ENCODE measurements at places on chromosomes 5 and 9.
A peak's percentile ranks its signal among the peaks of the same experiment; 100 is the strongest.

GRCh38 chr5:61019642-61020041 lies 74.6 kb downstream of the NDUFAF2 start:
- H3K36me3 ChIP-seq = no peaks in the 10 kb centered on the region
- DNase-seq = no peak
- H3K4me1 ChIP-seq = no peaks in the 10 kb centered on the region
- no peak overlapping the region for H3K4me3 ChIP-seq
- H3K27me3 ChIP-seq = no peaks in the 10 kb centered on the region

GRCh38 chr5:157680239-157680638 lies 8.9 kb downstream of the C5orf52 start:
- H3K4me1 ChIP-seq = no peaks in the 10 kb centered on the region
- no peak overlapping the region for H3K4me3 ChIP-seq
- H3K27me3 ChIP-seq = peaks cover 4% of the 10 kb centered on the region
- no peak for DNase-seq

DNA sequence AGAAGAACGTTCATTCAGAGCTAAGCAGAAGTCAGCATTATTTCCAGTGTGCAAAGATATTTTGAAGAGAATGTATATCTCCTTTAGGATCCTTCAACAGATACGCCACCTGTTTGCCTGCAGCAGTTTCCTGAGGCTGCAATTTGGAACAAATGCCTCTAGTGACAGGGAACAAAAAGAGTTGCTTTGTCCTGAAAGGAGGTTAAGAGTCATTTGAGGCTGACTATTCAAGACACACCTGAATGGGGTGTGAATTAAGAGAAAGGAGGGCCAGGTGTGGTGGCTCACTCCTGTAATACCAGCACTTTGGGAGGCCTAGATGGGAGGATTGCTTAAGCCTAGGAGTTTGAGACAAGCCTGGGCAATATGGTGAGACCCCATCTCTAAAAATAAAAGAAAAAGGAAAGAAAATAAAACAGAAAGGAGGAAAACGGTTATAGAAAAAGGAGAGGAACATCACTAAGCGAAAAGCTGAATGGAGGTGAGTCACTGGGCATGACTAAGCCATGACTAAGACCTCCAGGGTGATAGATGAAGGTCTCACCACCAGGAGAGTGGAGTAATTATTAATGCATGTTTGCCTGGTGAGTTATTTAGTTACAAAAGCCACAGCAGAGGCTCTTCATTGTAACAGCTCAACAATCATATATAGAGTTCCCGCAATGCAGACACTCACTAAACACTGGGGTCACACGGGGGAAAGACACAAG lies 255.2 kb upstream of the TNC start:
- H3K27me3 ChIP-seq = no peaks in the 10 kb centered on the region
- DNase-seq = peak; percentile 94
- peak overlapping the region; percentile 94 for H3K27ac ChIP-seq
- peaks cover 1% of the 10 kb centered on the region for H3K4me1 ChIP-seq
- no peak overlapping the region for H3K4me3 ChIP-seq

- H3K27me3 ChIP-seq = no peaks in the 10 kb centered on the region
- H3K36me3 ChIP-seq = no peaks in the 10 kb centered on the region
- no peak for DNase-seq
- H3K4me1 ChIP-seq = no peaks in the 10 kb centered on the region
Measured at GRCh38 chr9:85192750-85193149, 523.2 kb downstream of the NTRK2 start.

- peak overlapping the region; percentile 92 for H3K27ac ChIP-seq
- H3K4me1 ChIP-seq = peaks cover 9% of the 10 kb centered on the region
- no peak for DNase-seq
- H3K4me3 ChIP-seq = no peak overlapping the region
- H3K36me3 ChIP-seq = no peaks in the 10 kb centered on the region
Measured at GRCh38 chr9:79989079-79989478, 417.3 kb downstream of the TLE4 start.

Data from mesenchymal stem cell (in vitro differentiated cells and primary cell).